Forelimb muscle (tissue), 1 donor: ENCODE measurements at places on chromosomes 1 and 21. TPM values are rescaled to one million over a fixed set of nuclear protein-coding genes. Genes with fewer than 3 reads are reported as not detected.

DNA sequence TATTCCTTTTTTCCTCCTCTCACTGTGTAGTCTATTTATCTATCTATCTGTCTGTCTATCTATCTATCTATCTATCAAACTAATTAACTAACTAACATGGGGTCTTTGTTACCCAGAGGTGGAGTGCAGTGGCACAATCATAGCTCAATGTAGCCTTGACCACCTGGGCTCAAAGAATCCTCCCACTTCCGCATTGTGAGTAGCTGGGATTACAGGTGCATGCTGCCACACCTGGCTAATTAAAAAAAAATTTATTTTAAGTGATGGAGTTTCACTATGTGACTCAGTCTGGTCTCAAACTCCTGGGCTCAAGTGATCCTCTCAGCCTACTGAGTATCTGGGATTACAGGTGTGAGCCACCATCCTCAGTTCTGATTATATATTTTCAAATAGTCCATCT is 71.4 kb downstream of the CCDC18 start:
- no peak for DNase-seq

The DISP3 gene
- polyA plus RNA-seq = 0.32 TPM

- DNase-seq = no peak
These were observed 96.2 kb downstream of the ZMYM4 start for GRCh38 chr1:35364741-35365140.

DNA sequence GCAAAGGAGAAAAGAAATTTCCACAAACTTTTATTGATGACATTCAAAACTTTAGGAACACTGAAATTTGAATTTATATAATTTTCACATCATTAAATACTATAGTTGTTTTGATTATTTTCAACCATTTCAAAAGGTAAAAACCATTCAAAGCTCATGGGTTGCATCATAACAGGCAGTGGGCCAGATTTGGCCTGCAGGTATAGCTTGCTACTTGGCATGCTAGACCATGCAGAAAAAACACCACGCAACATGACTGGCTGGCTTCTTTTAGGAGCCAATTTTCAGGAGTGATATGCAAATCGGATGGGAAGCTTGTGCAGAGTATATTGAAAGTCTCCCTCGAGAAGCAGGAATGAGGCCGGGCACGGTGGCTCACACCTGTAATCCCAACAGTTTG is 144.8 kb downstream of the GLUL start:
- DNase-seq = no peak

The SHISAL2A gene
- 3.9 TPM for polyA plus RNA-seq

DNA sequence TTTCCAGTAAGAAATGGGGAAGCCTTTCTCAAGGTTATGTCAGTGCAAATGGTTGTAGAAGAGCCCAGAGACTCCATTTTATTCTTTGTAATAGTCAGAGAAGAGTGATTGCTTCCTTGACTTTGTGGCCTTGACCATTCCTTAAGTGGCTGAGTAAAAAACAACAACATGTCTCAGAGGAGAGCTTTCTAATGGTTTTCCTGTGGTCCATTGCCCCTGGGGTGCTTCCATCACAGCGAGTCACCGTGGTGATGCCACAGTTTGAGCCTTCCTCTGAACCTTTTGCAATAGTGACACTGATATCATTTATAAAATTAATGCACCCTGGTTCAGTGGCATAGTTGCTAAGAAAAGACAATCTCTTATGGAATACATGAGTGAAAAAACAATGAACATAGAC is 38.6 kb downstream of the PAPPA2 start:
- DNase-seq = no peak

- no peak for DNase-seq
These were observed 64.7 kb downstream of the TGFBR3 start for GRCh38 chr1:91821126-91821868.

DNA sequence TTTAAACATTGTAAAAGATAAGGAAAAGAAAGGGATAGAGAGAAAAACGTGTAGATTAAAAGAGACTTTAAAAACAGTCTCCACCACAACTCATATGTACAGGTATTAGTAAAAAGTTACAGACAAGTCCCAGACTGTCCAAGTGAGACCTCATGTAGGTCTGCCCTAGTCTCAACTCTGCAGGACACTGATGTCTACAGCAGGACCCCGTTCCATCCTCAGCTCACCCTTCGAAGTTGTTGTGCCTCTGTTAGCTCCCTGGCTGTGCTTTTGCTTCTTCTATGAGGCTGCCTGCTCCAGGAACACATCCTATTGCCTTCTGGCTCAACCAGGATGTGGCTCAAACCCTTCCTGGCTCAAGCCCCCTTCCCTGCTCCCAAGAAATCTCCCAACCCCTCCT is 72.9 kb upstream of the FBXO28 start:
- DNase-seq = no peak
